ENCODE measurements at places on chromosomes 6 and 20.

DNA sequence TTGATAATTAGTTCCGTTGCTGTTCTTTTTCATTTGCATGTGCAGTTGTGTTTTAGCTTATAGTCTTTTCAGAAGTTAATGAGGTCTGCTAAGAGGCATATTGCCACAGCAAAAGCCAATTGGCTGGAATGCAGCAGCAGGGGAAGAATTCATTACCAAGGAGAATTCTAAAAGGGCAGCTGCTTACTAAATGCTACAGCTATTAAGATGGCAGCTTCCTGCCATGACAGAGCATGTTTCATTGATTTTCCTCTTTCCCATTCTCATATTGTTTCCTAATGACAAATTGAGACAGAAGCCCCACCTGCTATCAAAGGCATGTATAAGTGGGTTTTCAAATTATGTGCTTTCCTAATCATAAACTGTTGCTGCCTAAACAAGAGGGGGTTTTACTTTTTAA is 66.6 kb downstream of the CLVS2 start:
- no peak for DNase-seq

DNA sequence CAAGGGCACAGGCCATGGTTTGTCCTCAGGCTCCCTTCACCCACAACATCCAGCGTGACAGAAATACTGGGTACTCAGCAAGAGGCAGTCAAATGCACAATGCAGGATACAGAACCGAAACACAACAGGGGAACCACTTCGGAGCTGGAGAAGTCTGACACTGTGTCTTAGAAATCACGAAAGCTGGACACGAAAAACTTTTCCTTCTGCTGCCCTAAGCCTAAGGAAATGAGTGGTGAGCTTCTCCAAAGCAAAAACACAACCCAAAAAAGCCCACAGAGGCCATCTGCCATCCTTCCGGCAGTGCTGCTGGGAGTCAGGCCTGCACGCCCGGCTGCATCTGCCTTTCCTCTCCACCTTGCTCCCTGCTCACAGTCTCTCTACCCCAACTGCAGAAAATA is 106.3 kb downstream of the SLC23A2 start:
- DNase-seq, result no peak

DNA sequence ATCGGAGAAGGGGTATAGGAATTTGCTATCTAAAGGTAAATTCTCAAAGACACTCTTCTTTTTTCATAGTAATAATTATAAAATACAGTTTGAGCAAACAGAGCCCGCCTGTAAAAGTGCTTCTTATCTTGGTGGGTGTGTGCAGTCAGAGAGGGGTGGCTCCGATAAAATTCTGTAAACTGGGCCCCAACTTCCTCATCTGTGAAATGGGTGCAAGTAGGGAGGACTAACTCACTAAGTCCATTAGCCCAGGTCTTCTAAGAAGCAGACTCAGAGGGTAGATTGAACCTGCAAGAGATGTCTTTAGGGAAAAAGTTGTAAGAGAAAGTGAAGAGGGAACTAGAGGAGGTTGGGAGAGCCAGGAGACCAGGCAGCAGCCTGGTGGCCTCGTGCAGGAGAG is 245.8 kb upstream of the RREB1 start:
- no peak for DNase-seq

DNA sequence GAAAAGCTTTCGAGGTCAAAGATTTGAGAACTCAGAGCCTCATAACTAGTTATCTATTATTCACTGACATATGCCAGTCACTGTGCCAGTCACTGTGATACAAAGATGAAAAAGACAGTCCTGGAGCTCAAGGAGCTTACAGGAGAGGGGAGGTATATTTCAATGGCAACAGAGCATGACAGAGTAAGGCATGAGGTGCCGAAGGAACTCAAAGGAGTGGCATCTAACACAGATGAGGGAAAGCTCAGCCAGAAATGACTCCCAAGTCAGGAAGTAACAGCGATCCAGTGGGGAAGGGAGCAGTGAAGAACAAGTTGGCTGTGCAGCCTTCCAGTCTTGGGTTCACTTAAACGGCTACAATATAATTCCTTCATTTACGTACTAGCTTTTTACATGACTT is 46.6 kb downstream of the DTNBP1 start:
- DNase-seq, result no peak

- DNase-seq, result no peak
These were observed 1.4 kb downstream of the CYB5R4 start for GRCh38 chr6:83860782-83861495.

DNA sequence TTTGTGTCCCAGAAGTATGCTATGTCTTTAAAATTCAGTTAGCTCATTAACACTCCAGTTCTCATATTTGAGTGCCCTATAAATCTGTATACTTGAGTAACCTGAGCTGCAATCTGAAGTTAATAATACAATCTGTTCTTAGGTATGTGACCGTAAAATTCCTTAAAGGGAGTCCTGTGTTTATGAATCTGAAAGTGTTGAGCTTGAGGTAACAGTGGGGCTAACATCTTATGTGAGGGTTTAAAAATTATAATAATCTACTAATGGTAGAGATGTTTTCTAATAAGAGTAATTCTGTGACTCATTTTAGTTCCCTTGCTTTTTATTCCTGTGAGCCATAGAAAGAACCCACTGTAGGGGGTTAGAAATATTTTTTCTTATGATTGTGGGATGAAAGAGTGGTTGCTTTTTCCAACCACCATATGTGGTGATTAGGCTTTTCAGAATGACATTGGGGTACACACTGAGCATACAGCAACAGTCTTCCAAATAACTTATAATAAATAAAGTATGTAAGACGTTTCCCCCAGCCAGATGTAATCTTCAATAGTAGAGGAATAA is 121.2 kb downstream of the BCKDHB start:
- no peak for DNase-seq

DNA sequence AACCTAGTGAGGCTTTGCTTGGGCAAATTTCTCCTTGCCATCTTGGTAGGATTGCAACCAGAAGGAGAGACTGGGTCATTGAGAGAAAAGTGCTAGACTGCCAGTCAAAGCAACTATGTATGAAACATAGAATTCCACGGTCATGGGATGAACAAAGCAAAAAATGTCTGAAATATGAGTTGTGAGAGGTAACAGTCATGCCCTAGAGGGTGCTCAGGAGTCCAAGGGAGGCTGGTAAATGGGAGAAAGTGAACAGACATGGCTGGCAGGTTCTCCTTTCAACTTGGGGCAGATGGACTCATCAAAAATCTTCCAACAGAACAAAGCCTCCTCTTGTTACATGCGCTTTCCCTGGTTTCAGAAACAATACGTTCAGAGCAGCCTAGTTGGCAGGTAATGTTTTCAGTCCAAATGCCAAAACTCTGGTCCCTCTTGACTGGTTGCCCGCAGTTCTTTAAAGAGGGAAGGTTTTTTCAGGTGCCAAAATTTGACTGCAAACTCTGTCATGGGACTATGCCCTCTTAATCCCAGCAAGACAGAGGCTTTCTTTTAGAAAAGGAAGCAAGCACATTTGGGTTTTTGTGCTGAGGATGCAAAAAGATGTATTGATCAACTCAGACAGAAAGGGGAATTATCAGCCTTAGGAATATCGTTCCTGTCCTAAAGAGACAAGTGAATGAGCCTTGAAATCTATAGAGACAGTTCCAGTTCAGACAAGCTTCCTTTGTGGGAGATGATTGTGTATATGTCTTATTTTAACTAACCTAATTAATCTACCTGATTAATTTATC is 68.5 kb upstream of the SASH1 start:
- DNase-seq, result no peak

GRCh38 chr6:13012977-13013680 is 296.6 kb downstream of the PHACTR1 start:
- no peak for DNase-seq

DNA sequence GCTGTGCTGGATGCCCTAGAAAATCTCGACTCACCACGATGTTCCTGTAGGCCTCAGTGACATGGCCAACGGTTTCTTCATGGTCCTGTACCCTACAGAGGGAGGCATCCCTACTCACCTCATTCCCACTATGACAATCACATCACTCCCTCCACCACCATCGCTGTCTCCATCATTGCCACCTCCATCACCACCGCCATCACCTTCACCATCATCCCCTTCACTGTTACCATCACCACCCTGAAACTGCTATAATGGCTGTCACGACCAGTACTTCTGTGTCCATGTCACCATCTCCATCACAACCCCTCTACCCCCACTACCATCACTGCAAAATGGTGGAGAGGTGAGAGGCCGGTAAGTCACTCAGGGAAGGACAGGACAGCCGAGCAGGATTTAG is 29.8 kb upstream of the MRPS18A start:
- DNase-seq, result no peak

GRCh38 chr6:30452736-30453507 is 36.4 kb upstream of the HLA-E start:
- DNase-seq, result no peak

GRCh38 chr6:156731396-156731795 is 45.8 kb upstream of the ARID1B start:
- DNase-seq, result peak; percentile 7

DNA sequence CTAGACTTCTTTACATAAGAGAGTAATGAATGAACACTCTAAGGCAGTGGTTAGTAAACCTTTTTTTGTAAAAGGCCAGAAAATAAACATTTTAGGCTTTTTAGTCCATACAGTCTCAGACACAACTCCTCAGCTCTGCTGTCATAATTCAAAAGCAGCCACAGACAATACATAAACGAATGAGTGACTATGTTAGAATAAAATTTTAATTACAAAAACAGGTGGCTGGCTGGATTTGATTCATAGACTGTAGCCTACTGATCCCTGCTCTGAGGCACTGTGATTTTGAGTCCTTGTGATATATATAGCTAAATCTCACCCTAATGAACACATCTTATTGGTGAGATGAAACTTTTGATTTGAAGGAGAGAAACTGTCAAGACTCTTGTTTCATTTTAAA is 155.1 kb downstream of the AIG1 start:
- DNase-seq, result no peak

GRCh38 chr20:34791289-34792020 is 34.0 kb downstream of the NCOA6 start:
- DNase-seq, result no peak

- DNase-seq, result peak; percentile 37
These were observed 31.4 kb upstream of the MARCKS start for GRCh38 chr6:113825781-113826180.

GRCh38 chr6:34679552-34680253 is 16.9 kb downstream of the ILRUN start:
- DNase-seq, result no peak

DNA sequence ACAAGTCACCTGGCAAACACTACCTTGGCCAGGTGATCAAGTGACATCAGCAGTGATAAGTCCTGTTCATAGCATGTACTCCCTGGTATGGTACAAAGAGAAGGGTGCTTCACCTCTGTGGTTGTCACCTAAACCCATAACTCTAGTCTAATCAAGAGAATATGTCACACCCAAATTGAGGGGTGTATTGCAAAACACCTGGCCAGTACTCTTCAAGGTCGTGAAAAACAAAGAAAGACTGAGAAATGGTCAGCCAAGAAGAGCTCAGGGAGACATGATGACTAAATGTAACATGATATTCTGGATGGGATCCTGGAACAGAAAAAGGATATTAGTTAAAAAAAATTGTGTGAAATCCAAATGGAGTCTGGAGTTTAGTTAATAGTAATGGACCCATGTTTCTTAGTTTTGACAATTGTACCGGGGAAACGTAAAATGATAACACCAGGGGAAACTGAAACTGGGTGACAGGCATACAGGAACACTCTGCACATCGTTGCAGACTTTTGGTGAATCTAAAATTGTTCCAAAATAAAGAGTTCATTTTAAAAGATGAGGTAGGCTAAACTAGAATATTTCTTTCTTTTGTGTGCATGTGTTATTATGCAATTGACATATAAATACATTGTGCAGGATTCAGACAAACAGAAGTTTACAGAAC is 262.0 kb downstream of the CDC5L start:
- no peak for DNase-seq

DNA sequence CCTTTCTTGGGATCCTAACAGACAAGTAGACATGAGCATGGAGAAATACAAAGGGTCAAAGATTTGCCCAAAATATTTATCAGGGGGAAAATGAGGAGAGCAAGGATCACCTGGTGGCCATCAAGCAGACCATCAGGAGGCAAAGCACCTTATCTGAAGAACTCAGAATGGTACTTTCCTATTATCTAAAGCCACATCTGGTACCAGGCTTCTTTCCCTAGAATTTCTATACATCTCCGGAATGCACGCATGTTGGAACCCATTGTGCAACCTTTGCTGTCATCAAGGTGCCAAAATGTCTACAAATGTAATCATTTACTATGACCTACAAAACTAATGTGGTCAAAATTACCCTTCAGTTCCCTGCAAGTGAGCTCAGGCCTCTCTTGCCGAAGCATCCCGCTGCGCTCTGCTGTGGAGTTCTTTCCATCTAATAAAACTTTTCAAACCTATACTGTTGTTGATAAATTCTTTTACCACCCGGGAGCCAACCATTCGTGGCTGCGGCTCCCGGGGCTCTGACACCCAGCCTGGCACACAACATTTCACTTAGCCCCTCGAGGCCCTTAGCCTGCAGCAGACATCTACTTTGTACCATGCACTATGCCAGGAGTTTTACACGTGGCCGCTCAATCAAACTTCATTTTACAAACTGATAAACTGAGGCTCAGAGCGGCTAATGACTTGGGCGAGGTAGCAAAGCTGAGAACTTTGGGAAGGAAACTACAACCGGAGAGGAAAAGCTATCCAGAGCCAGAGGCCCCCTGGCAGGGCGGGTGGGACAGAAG is 3.8 kb upstream of the CPXM1 start:
- no peak for DNase-seq

GRCh38 chr6:166950443-166950821 is 5.9 kb downstream of the RNASET2 start:
- no peak for DNase-seq

DNA sequence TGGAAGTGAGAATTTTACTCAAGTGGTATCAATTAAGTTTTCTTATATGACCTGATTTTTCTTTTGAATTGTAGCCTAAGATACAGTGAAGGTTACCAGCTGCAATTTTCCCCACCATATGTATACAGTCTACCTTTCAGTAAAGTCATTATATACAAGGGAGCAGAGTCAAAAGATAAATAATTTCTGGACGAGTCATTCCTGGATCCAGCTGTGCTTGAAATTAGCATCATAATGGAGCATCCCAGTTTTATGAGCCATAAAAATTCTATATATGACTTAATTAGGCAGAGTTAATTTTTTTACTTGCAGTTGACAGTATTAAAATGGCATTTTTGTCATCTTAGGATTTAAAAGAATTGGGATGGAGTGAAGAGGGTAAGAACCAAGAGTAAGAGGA is 1008.4 kb downstream of the PHF3 start:
- DNase-seq, result no peak

- no peak for DNase-seq
These were observed 35.7 kb downstream of the CD83 start for GRCh38 chr6:14153228-14153627.

DNA sequence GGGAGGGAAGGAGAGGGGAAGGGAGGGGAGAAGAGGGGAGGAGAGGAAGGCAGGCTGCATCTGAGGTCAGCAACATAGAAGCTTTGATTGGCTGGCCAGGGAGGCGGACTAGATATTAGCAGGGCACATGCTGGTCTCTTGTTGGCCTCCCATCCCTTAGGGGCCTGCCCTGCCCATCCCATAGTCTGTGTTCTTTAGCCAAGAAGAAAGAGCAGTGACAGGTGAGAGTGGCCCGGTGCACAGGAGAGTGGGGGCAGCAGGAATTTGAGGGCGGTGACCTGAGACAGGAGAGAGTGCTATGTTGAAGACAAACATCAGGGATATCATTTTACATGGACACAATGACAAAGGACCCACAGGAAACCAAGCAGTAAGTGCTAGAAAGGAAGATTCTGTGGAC is 413.5 kb downstream of the SYNE1 start:
- DNase-seq, result no peak

GRCh38 chr6:131946992-131947955 is 3.9 kb downstream of the CCN2 start:
- no peak for DNase-seq

Measured in DMS153 (cell line).